ENCODE measurements at places on chromosomes 6 and 20.
A peak's percentile ranks its signal among the peaks of the same experiment; 100 is the strongest.

- DNase-seq: peak; percentile 84
Observed at GRCh38 chr20:62623488-62624324, 18.6 kb upstream of the SLCO4A1 start.

- DNase-seq: no peak
Observed at GRCh38 chr6:130968476-130968875, 94.6 kb downstream of the EPB41L2 start.

GRCh38 chr6:46704562-46704961 is 16.9 kb downstream of the TDRD6 start:
- DNase-seq: peak; percentile 27

GRCh38 chr6:121851056-121851455 is 415.6 kb downstream of the GJA1 start:
- DNase-seq: no peak

DNA sequence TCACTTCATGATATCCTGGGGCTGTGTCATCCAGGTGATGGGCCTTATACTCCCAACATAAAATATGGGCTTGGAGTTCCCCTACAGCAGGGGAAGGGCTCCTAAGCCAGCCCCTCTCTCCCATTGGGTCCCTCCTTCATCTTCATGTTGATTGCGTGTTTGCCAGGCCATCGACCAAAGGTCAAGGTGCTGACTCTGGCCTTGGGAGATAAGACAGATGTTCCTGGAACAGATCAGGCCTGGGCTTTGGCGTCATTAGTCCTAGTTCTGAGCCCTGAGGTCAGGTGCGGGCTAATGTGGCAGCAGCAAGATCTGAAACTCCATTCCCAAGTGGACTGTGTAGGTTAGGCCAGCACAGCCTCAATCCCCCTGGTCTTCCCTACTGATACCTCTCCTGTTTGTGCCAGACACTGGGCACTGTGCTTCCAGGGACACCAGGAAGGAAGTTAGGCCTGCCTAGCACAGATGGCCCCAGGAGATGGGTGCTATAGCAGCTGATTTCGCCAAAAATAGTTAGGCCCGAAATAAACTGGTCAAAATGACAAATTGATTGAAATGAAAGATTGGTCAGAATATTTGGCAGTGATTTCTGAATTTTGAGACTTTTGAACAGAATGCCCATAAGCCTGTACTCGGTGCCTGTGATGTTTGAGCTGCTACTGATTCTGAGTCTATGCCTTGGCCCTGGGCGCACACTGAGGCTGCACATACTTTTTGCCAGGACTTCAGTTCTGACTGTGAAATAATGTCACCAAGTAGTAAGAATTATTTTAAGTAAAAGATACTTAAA is 28.8 kb downstream of the EPB41L1 start:
- DNase-seq: no peak

- no peak for DNase-seq
Observed at GRCh38 chr20:8399947-8400346, 267.9 kb downstream of the PLCB1 start.

DNA sequence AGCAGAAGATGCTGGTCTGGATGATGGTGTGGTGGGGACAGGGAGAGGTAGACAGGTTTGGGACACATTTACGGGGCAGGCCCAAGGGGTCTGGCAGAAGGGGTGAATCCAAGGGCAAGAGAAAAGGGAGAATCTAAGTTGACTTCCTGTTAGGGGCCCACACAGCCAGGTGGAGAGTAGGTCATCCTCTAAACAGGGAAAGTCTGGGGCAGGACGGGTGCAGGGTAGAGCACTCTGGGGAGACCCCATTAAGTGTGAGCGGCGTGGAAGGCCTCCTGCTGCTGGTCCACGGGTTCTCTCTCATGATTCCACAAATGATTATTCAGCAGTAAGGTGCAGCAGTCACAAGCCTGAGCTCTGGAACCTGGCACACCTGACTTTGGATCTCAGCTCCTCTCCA is 2.7 kb downstream of the SRXN1 start:
- DNase-seq: no peak

GRCh38 chr6:165664559-165665383 is 1.7 kb upstream of the PDE10A start:
- DNase-seq: no peak

DNA sequence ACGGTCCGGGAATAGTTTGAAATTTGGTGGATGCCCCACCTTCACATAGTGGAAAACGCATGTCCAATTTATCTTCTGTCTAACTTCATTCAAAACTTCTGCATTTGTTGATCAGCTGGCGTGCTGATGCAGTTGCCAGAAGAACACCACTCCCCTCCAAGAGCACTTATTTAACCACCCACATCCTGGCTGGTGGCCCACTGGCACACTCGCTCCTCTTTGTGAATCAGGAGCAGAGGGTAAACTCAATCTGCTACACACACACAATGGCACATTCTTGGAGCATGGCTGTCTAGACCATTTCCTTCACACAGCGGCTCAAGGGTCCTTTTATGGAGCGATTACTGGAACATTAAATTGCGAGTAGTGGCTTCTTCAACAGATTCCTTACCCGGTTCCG is 55.1 kb upstream of the CEP162 start:
- no peak for DNase-seq

DNA sequence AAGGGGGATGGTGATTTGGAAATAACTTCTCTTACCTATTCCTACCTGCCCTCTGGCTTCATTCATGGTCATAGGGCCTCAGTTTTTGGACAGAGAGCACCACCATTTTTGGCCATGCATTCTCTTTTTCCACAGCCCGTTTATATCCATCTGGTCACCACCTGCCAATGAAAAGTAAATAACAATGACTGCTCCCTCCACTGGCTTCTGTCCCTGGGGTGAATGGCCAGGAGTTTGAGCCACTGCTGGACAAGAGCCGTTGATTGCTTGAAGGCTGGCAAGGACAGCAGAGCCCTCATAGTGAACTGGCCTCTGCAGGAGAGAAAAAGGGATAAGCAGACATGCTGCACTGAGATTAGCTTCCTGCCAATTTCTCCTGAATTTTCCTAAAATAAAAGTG is 261.8 kb downstream of the ADGB start:
- peak; percentile 50 for DNase-seq

GRCh38 chr20:15332711-15333160 is 995.3 kb upstream of the FLRT3 start:
- no peak for DNase-seq

DNA sequence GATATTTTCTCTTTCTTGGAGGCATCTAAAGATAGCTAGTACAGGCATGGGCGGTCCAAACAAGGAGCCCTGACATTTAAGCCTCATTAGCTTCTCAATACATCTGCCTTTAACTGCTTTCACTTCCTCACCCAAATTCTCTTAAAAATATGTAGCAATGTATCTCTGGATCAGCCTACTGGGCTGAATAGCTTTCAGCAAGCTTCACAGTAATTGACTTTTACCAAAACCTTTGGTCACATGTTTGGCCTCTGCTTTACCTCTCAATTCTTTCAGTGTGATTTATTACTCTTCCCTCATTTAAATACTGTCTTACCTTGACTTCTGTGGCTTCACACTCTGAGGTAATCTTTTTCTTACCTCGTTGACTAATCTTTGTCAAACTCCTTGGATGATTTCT is 1618.1 kb downstream of the GRIK2 start:
- no peak for DNase-seq

- no peak for DNase-seq
Observed at GRCh38 chr6:139754898-139755775, 380.7 kb upstream of the CITED2 start.

DNA sequence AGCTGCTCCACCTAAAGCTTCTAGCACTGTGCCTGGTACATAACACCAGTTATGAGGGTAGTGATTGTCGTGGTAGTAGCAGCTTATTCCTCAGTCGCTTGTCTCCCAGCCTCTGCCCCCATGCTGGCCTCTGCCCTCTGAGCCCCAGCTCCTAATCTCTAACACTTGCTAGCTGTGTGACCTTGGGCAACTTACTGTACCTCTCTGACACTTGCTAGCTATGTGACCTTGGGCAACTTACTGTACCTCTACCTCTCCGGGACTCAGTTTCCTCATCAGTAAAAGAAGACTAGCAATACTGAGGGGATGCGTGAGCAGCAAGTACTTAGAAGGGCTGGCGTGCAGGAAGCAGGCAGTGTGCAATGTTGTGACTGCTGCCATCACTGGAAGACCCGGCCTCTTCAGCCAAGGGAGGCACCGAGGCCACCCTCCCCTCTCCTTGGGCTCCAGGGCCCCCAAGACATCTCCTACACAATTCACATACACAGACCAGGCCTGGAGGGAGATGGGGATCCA is 9.9 kb downstream of the MDFI start:
- no peak for DNase-seq

DNA sequence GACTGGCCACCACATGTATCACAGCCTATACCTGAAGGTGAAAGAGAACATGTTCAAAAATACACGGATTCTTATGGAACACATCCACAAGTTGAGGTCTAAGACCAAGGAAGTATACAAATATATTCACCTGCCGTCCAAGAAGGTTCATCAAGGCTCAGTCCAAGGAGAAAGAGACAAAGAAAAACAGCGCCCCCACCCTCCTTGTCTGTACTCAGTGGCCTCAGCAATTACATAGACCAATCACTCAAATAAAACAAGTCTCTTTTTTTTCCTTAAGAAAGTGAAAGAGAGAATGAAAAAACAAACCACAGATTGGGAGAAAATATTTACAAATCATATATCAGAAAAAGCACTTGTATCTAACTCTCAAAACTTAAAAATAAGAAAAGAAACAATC is 19.5 kb downstream of the CPXM1 start:
- DNase-seq: no peak

DNA sequence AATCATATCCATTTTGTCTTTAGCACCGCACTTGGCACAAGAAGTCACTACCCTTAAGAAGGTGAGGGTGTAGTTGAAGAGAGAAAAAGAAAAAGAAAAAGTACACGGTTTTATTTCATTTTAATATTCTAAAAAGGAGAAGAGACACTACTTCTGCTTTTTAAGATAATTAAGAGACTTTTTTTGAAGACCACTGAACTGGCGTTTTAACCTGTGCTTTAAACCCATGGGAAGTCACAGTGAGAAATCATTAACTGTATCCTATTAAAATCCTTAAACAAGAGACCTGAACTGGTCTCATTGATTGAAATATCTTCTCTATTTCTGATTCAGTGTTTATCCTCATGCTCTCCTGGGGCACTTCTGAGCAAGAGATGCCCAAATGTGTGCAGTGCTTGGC is 243.5 kb downstream of the TMEM242 start:
- no peak for DNase-seq

- no peak for DNase-seq
Observed at GRCh38 chr6:34115403-34115795, 30.5 kb downstream of the GRM4 start.

GRCh38 chr6:37314487-37315156 is 39.2 kb upstream of the RNF8 start:
- peak; percentile 41 for DNase-seq

GRCh38 chr20:62596486-62596885 is 45.8 kb upstream of the SLCO4A1 start:
- DNase-seq: no peak

GRCh38 chr20:7858734-7859250 is 81.5 kb downstream of the HAO1 start:
- peak; percentile 88 for DNase-seq

- no peak for DNase-seq
Observed at GRCh38 chr6:1724616-1725015, 114.9 kb downstream of the FOXC1 start.

DNA sequence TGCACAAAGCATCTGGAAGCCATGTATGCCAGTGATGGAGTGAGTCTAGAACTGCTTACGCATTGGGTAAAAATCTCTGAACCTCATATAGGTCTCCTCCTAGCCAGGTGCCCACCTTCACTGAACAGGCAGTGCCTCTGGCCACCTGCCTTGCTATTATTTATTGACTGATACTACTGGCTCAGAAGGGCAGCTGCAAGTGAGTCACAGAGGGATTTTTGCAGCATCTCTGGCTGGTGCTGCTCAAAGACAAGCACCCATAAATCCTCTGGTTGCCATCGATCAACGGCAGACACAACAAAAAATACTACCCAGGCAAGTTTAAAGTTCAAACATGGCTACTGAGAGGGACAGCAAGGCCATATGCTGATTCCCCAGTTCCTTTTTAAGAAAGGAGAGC is 279.4 kb downstream of the UBE3D start:
- DNase-seq: peak; percentile 92

DNA sequence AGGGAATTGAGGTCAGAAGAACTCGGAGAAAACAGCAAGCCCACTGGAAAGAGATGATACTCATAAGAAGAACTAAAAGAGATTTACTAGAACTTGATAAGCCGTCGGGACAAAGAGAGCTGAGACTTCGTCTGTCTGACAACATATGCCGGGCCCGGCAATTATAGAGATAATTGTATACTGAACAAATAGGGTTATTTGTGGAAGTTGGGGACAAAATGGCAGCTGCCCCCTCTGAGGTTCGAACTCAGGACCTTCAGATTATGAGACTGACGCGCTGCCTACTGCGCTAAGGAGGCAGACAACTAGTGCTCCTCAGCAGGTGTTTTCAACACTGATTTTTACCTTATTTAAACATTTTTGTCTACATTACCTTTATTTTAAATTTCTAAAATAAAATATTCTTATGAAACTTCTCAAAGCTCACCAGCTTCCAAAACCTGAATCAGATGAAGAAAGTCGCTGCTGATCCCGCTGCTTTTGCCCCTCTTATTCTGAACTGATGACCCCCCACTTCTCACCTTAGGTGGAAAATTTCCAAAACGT is 29.3 kb upstream of the TRIM27 start:
- peak; percentile 45 for DNase-seq

- peak; percentile 72 for DNase-seq
Observed at GRCh38 chr6:3162565-3163247, 5.4 kb upstream of the TUBB2A start.
